ENCODE measurements at places on chromosomes 13 and 19. TPM values are rescaled to one million over a fixed set of nuclear protein-coding genes. Genes with fewer than 3 reads are reported as not detected.

DNA sequence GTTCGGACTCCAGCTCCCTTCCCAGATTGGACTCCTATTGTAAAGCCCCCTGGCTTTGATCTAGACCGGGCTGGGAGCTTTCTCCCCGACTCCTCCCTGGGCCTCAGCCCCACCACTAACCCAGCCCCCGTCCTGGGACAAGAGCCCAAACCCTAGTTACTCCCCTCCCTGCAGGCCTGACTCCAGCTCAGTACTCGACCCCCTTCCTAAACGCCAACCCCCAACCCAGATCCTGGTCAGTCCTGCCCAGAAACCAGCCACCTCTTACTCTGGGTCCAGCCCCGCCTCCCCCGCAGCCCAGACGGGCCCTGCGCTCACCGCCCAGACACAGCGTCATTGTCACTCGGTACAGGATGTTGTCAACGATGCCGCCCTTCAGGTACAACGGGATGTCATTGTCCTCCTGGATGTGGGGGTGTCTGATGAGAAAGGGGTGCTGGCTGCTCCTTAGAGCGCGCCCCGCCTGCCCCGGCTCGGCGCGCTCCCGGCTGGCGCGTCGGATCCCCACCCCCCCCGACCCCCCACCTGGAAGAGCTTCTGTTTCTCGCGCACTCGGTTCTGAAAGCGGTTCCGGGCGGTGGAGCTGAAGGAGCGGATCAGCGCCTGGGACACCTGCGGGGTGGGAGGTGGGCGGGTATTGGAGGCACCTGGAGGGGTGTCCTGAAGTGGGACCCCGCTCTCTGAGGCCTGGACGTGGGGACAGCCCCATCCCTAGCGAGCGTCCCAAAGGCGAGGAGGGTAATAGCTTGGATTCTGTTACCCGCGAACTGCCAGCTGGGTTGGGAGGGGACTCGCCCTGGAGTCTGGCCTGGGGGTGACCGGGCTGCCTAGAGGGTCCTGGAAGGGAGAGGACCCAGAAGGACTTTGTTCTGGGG lies 866 bp downstream of the COX7A1 start:
- no peak for DNase-seq

Gene OLFM2
- total RNA-seq = 0.49 TPM

- DNase-seq = no peak
Measured at GRCh38 chr19:47693903-47694302, 19.3 kb upstream of the EHD2 start.

DNA sequence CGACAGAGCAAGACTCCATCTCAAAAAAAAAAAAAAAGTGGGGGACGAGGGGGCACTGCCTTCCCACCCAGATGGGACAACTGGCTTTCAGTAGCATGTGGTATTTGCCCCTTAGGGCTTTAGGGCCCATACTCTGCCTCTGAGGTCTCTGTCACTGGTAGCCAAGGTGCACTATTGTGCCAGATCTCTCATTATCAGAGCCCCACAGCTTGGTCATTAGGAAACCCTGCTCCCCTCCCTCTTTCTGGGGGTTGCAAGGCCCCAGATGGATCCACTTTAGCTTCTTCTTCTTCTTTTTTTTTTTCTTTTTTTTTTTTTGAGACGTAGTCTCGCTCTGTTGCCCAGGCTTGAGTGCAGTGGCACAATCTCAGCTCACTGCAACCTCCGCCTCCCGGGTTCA lies 11.2 kb upstream of the ZNF358 start:
- no peak for DNase-seq

Gene YJEFN3
- total RNA-seq = not detected

GRCh38 chr19:13091400-13092157 lies 11.1 kb downstream of the LYL1 start:
- DNase-seq = no peak

GRCh38 chr13:108984251-108984920 lies 355.0 kb downstream of the MYO16 start:
- no peak for DNase-seq

GRCh38 chr19:15300533-15301197 lies 31.7 kb downstream of the BRD4 start:
- peak; percentile 52 for DNase-seq

GRCh38 chr13:68081061-68081460 lies 850.9 kb upstream of the PCDH9 start:
- DNase-seq = no peak

- peak; percentile 19 for DNase-seq
Measured at GRCh38 chr13:46655377-46656180, 102.6 kb downstream of the LRCH1 start.

GRCh38 chr19:46435009-46435408 lies 6.3 kb upstream of the PNMA8C start:
- peak; percentile 33 for DNase-seq

- no peak for DNase-seq
Measured at GRCh38 chr13:84237143-84237542, 354.9 kb upstream of the SLITRK1 start.
